A172 (cell line): ENCODE measurements at places on chromosomes 7 and 10. TPM values are rescaled to one million over a fixed set of nuclear protein-coding genes. Genes with fewer than 3 reads are reported as not detected.
A peak's percentile ranks its signal among the peaks of the same experiment; 100 is the strongest.

- DNase-seq = no peak
Measured at GRCh38 chr7:156928406-156928747, 21.1 kb upstream of the NOM1 start.

DNA sequence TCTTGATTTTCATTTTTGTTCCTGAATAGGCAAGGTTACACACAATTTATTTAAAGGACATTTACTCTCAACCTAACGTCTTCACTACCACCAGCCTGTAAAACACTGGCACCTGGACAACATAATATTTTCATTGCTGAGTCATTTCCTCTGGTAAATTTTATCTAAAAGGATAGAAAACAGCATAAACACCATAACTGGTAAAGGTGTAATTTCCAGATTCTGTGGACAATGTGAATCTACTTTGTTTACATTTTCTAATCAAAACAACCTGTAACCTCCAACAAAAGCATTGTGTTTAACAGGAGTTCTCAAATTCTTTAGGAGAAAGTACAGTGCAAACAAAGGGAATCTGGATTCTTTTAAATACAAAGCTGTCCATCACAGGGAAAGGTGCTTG lies 472.0 kb upstream of the AKR1E2 start:
- DNase-seq = peak; percentile 79

DNA sequence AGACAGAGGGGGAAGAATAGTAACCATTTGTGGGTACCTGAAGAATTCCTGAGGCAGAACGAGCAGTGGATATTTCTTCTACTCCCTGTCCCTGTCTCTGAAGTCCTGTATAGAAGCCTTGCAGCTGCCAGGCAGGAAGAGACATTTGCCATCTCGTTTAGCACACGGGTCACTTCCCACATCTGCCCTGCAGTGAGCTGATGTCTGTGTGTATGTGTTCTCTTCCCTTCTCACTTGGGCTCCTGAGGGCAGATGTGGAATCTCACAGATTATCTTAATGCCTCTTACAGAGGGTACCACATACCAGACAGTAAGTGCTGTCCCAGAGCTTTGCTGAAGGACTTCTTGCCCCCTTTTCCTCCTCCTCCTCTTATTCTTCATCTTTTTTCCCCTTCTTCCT lies 14.1 kb upstream of the TRPV6 start:
- no peak for DNase-seq

DNA sequence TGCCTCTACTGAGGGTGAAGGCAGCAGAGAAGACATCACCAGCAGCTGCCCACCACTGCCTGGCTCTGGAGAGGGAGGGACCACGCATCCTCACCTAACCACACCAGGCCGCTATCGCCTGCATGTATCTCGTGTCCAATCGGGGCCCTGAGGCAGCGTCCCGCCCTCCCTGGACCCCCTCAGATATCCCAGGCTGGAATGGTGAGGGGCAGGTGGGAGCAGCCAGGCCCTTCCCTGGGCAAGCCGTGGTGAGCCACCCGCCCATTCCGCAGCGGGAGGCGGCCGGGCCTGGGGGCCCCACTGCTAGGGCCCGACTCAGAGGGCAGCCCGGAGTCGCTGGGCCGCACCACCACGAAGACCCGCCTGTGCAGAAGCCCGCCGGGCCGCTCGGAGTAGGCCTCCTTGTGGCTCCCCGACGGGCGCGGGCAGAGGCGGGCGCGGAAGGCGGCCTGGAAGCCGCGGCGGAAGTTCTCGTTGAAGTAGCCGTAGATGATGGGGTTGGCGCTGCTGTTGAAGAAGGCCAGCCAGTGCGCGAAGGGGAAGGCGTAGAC lies 21.6 kb upstream of the PPA1 start:
- no peak for DNase-seq

GRCh38 chr10:73650537-73651331 lies 5.1 kb downstream of the SYNPO2L start:
- DNase-seq = no peak

DNA sequence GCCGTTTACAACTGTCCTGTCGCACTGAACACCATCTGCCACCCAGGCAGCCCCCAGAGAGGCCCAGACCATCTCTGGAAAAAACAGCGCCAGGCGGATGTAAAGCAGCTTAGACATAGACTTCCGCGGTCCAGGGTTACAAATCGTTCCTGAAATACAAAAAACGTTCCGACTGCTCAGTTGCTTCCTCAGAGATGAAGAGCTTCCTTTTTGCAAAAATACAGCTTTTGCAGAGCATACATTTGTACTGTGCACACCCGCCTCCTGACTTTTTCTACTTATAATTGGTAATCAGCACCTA lies 11.4 kb downstream of the DAGLB start:
- no peak for DNase-seq

DNA sequence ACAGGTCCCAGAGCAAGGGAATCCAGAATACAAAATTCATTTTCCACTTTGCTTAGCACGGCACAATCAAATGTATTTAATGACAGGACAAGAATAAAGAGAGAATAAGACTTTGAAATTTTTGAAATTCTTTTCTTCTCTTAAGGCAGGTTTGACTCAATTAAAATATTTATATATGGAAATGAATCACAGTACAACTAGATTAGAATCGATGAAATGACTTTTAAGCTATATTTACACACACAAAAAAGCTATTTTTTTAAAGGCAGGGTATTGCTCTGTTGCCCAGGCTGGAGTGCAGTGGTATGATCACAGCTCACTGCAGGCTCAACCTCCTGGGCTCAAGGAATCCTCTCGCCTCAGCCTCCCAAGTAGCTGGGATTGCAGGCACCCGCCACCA lies 265.4 kb upstream of the SLC26A5 start:
- DNase-seq = no peak

- DNase-seq = no peak
Measured at GRCh38 chr10:8379906-8380832, 325.7 kb downstream of the GATA3 start.

DNA sequence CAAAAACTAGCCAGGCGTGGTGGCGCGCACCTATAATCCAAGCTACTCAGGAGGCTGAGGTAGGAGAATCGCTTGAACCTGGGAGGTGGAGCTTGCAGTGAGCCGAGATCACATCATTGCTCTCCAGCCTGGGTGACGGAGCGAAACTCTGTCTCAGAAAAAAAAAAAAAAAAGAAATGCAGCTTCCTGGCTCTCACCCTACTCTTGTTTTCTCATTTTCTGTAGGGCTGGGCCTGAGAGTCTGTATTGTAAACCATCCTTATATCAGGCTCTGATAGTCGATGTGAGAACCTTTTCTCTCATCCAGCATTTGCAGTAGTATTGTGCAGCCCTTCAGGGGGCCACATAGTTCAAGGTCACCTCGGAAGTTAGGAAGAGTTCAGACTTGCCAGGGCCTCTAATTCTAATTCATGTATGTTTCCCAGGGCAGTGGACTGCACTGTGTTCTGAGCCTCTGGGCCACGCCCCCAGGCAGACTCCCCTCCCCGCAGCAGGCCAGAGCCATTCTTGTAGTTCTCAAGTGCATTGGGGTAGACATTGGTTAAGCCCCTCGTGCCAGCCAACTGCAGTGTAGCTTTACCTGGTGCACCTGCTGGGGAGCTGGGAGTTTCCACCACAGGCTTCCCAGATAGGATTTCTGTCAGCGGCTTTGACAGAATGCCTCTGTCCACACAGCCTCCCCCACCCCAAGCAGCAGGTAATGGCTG lies 38.3 kb upstream of the PDCD4 start:
- no peak for DNase-seq

- no peak for DNase-seq
Measured at GRCh38 chr10:34031400-34031799, 696.9 kb upstream of the NRP1 start.

GRCh38 chr10:75261813-75262705 lies 26.3 kb upstream of the COMTD1 start:
- DNase-seq = no peak

GRCh38 chr10:13684252-13684791 lies 97.6 kb downstream of the PRPF18 start:
- peak; percentile 64 for DNase-seq

TASOR2 gene
- 59.0 and 77.7 TPM in 2 replicates for total RNA-seq

OR9A2 gene
- not detected in 2 replicates for total RNA-seq

C10orf67 gene
- 1.0 TPM in 1 of 2 replicates, not detected in the other for total RNA-seq

KIN gene
- 19.6 and 23.0 TPM in 2 replicates for total RNA-seq

CAV1 gene
- total RNA-seq = 177 and 219 TPM in 2 replicates

SLC13A4 gene
- not detected in 2 replicates for total RNA-seq

TMEM184A gene
- 2.7 and 3.6 TPM in 2 replicates for total RNA-seq
